ENCODE measurements at places on chromosomes 5 and 9. TPM values are rescaled to one million over a fixed set of nuclear protein-coding genes. Genes with fewer than 3 reads are reported as not detected.

Gene SOX30
- total RNA-seq: 0.15 TPM

Gene SPATA31D4
- not detected for total RNA-seq

Gene ANKRD33B
- 3.7 TPM for total RNA-seq

Gene IFNA17
- total RNA-seq: not detected

Gene PDLIM4
- total RNA-seq: 59.6 TPM

Gene ELOVL7
- not detected for total RNA-seq

All from bronchus fibroblast of lung (primary cell).